ENCODE measurements at places on chromosomes 4 and X.

DNA sequence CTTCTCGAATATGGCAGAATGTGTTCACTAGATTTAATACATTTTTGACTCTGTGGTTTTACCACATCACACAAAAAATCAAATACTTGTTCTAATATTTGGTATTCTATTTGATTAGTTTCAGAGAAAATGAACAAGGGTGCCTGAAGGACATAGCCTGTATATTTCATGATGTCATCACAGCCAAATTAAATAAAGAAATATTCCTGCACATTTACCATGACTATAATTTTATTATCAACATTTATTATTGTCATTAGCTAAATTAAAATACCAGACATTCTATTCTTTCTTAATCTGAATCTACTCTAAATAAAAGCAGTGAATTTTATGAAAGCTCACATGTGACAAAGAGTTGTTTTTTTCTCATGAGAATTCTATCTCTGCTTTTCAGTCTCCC, 980.5 kb downstream of the PCDH18 start:
- DNase-seq, result no peak

GRCh38 chr4:60544981-60545380, 655.1 kb upstream of the ADGRL3 start:
- no peak for DNase-seq

DNA sequence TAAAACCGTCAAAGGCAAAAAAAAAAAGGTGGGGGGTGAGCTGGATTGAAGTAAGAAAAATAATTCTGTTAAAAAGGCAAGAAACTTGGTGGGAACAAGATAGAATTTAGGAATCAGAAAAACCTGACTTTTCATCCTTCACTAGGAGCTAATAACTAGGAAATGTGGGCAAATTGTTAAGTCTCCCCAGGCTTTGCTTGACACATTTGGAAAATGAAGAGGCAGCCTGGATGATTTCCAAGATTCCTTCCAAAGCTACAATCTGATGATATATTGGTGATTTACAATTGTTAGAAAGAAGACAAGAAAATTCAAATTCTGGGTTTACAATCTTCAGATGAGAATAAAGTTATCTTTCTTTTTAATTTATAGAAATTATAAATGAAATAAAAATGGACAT, 1062.5 kb downstream of the ADGRL3 start:
- DNase-seq, result no peak

DNA sequence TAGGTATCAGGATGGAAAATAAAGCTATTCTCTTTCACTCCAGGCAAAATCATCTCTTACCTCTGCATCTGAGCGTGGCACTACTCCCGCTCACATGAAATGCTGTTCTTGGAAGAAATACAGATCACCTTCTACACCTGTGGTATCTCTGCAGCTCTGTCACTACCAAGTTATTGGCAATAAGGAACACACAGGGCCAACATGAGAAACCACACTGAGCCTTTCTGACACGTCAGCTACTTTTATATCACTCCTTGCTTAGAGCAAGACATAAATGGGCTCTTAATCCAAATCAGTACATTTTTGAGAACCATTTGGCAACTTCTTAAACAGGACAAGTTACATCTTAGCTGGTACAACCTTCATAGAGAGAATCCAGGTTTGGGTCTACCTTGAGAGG, 101.8 kb upstream of the GUCY1A1 start:
- DNase-seq, result no peak

GRCh38 chr4:75087865-75088264, 154.9 kb downstream of the PARM1 start:
- DNase-seq, result no peak

- no peak for DNase-seq
Observed at GRCh38 chrX:150100261-150100660, 162.0 kb upstream of the EOLA2 start.

GRCh38 chrX:11446949-11447348, 153.7 kb downstream of the AMELX start:
- no peak for DNase-seq

DNA sequence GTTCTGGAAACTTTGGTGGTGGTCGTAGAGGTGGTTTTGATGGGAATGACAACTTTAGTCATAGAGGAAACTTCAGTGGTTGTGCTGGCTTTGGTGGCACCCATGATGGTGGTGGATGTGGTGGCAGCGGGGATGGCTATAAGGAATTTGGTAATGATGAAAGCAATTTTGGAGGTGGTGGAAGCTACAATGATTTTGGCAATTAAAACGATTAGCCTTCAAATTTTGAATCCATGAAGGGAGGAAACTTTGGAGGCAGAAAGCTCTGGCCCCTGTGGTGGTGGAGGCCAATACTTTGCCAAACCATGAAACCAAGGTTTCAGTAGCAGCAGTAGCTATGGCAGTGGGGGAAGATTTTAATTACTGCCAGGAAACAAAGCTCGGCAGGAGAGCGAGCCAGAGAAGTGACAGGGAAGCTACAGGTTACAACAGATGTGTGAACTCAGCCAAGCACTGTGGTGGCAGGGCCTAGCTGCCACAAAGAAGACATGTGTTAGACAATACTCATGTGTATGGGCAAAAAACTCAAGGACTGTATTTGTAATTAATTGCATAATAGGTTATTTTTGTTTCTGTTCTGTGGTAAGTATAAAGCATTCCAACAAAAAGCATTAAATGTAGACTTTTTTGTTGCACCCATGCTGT, 23.2 kb upstream of the SOD3 start:
- DNase-seq, result no peak

- no peak for DNase-seq
Observed at GRCh38 chr4:53479736-53480525, 102.5 kb downstream of the FIP1L1 start.

DNA sequence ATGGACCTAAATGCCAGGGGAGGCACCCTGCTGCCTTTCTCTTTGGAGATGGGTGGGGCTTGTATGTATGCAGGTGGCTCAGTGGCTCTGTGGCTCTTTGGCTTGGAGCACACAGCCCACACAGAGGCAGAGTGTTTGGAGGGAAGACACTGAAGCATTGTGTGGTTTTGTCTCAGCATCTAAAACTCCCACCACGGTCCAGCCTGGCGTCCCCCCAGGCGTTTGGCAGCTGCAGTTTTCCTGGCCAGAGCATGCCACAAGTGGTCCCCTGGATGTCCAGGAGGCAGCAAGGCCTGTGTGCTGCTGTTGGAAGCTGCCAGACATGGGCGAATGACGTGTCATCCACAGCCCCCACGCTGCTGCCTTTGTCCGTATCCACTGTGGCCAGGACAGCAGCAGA, 32.2 kb upstream of the PSAPL1 start:
- no peak for DNase-seq

- DNase-seq, result no peak
Observed at GRCh38 chrX:40265936-40266335, 168.2 kb upstream of the BCOR start.

DNA sequence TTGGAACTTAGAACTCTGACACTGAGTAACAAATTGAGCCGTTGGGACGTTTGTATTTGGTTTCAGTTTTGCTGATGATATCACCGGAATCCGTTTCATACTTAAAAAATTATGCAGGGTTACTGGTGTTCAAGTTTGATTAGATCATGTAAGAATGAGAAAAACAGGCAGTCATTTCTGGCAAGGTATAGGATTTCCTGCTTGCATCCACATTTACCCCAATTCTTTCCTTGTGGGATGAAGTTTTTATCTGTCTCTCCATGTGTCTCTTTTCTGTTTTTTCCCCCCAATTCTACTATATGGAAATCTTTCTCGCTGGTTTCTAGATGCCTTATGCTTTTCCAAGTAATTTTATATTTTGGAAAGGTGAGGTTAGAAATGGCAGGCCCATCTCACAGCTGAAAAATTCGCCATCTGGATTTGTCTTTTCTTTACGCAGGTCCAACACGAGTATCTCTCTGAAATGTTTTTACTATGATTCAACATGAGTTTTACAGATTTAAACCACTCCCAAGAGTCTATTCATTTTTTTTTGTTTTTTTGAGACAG, 197.9 kb downstream of the SHOX start:
- DNase-seq, result no peak
